ENCODE measurements at places on chromosomes 1 and 21. TPM values are rescaled to one million over a fixed set of nuclear protein-coding genes. Genes with fewer than 3 reads are reported as not detected.

DNA sequence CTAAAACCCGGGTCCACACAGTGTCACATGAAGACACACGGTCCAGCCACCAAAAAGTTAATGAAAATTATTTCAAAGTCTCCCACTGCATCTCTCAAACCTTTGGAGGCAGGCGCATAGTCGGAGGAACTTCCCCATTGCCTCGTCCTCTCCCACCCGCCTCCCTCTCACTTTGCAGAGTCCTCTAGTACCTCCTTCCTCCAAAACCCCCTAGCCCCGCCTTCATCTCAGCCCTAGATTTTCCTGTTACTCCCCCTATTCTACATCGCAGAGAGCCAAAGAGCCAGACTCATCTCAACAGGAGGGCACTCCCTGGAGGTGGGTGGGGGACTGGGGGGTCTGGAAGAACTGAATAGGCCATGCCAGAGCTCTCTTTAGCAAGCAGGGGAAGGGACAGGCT is 79.3 kb downstream of the DISP3 start:
- no peak for DNase-seq

The TCP10L gene
- polyA plus RNA-seq, result 1.1 TPM

The ESRRG gene
- 19.0 TPM for polyA plus RNA-seq

DNA sequence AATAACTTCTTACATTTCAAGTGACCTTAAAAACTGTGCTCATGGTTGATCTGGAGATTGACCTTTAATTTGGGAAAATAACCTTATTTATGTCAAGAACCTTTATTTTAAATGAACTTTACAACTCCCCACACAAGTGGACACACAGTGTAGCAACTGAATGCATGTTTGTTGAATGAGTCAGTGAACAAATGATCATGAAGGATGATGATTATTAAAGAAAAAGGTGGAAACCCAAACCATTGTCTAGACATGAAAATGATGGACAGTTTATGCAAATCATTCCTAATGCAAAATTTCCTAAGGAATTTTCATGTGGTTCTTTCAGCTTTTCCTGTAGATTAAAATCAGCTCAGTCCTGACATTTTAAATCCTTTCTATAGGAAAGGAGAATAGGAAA is 439.8 kb upstream of the RUNX1 start:
- no peak for DNase-seq

GRCh38 chr1:71294178-71294577 is 213.3 kb upstream of the ZRANB2 start:
- DNase-seq, result no peak

DNA sequence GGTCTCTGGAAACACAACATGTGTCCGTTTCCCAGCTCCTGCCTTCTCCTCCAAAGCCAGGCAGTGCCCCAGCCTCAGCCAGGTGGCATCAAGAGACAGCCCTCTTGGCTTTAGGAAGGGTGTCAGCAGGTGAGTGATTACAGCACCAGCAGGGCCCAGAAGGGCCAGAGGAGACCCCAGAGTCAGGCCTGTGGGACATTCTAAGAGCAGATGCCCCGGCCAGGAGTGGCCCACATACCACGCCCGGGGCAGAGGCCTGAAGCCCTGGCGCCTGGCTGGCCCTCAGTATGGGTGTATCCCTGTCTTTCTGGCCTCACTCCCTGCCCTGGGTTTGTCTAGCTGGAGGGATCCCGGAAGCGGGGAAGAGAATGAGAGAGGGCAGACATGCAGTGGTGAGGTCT is 109.2 kb downstream of the CASZ1 start:
- no peak for DNase-seq

The AXDND1 gene
- 0.30 TPM for polyA plus RNA-seq

The CFAP74 gene
- polyA plus RNA-seq, result 0.36 TPM

The TFF3 gene
- 5.0 TPM for polyA plus RNA-seq

DNA sequence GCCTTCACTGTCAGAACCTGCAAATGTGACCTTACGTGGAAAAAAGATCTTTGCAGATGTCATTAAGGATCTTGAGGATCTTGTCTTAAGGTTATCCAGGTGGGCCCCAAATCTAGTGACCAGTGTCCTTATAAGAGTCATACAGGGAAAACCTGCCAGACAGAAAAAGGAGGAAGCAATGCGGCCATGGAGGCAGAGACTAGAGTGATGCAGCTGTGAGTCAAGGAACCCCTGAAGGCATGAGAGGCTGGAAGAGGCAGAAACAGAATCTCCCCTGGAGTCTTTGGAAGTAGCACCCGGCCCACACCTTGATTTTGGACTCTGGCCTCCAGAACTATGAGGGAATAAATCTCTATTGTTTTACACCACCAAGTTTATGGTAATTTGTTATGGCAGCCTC is 36.5 kb upstream of the DNASE2B start:
- no peak for DNase-seq

DNA sequence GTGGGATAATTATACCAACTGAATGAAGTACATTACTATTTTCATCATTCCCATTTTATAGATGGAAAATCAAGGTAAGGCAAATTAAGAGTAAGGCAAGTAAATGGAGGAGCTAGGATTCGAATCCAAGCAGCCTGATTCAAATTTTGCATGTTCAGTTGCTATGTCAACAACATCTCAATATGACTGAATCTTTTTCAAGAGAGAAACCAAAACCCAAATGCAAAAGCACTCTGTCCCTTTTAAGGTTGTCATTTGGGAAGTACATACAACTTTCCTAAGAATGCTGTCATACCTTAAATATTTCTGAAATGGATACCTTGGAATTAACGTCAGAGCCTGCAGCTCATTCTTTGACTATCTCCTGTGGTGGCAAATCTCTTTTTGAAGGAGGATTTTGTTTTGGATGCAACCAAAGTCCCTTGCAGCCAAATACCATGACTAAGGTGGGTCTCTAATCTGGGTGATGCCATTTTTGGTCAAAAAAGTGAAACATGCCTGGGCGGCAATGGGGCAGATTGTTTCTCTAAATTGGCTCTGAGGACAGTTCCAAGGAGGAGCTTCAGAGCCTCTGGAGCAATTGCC is 25.4 kb downstream of the ADAMTS1 start:
- DNase-seq, result no peak

GRCh38 chr1:219928791-219929118 is 398 bp upstream of the SLC30A10 start:
- DNase-seq, result peak; percentile 11

DNA sequence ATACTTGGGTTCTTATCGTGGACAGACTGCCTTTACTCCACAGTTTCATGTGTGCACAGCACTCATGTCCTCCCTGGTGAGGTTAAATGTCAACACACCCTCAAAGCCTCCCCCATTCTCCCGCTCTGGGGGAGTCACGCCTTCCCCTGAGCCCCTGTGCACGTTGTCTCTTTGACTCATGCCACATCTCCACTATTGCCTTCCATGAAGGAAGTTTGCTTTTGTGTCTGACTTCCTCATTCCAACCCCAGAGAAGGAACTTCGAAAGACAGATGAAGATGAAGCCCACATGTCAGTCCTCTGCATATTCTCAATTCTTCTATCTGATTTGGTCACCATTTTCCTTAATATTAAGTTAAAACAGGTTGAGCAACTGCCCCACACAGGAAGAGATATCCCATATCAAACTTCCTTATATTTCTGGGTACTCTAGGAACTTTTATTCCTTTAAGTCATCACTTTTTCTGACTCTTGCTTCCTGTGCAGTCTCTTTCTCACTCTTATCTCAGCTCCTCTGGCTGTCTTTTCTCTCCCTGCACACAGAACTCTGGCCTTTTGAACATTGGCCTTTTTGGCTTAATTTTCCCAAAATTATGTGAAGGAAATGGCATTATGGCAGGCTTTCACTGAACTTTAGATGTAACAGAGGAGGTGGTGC is 41.5 kb downstream of the C4BPA start:
- no peak for DNase-seq

DNA sequence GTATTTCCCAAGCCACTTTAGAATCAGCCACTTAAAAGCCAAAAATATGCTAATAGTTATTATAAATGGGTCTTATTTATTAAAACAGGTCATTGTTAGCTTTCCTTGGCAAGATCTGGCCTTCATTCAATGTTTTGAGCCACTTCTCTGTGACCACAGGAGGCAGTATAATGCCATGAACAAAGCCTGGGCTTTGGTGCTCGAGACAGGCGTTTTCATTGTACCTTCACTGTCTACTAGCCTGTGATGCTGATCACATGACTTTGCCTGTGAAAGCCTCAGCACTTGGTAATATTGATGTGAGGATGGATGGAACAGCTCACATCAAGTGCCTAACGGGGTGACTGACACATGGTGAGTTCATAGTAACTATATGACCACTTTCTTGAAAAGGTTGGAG is 217.0 kb downstream of the RWDD3 start:
- no peak for DNase-seq

The S100A16 gene
- polyA plus RNA-seq, result 41.9 TPM

The BGLAP gene
- polyA plus RNA-seq, result 0.93 TPM

- no peak for DNase-seq
Measured at GRCh38 chr1:162823231-162823630, 32.7 kb downstream of the HSD17B7 start.

The TSHB gene
- not detected for polyA plus RNA-seq

DNA sequence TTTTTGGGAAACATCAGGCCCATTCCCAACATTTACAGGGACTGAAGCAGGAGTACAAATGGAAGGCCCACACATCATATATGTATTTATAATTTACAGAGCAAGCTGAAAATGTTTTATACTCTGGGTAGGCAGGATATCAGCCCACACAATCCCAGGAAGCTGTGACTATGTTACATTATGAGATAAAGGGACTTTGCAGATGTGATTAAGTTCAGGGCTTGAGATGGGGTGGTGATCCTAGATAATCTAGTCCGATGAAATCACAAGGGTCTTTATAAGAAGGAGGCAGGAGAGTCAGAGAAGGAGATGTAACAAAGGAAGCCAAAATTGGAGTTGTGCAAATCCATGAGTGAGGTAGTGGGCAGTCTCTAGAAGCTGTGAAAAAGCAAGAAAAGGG is 160.5 kb downstream of the PDE4B start:
- no peak for DNase-seq

GRCh38 chr1:239657291-239657690 is 270.9 kb downstream of the CHRM3 start:
- DNase-seq, result no peak

DNA sequence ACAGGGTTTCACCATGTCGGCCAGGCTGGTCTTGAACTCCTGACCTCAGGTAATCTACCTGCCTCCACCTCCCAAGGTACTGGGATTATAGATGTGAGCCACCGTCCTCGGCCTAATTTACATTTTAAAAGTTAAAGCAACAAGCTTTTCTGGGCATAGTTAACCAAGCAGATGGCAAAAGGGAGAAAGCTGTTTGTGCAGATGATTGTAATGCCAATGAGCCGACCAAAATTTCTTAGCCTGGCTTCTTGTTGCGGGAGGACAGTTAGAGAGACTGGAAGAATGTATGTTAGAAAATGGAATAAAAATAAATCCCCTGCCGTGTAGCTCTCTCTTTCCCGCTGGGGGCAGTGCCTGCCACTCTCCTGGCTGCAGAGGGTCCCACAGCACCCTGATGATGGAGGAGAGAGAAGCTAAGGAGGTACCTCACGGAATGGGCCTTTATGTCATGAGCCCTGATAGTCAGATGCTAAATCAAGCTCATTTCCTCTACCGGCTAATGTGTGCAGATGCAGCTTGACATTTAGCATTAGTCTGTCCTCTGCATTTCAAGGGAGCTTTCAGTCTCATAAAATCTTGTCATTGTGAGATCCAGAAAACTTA is 87.2 kb downstream of the HHAT start:
- DNase-seq, result no peak

The GBP5 gene
- polyA plus RNA-seq, result 0.51 TPM

DNA sequence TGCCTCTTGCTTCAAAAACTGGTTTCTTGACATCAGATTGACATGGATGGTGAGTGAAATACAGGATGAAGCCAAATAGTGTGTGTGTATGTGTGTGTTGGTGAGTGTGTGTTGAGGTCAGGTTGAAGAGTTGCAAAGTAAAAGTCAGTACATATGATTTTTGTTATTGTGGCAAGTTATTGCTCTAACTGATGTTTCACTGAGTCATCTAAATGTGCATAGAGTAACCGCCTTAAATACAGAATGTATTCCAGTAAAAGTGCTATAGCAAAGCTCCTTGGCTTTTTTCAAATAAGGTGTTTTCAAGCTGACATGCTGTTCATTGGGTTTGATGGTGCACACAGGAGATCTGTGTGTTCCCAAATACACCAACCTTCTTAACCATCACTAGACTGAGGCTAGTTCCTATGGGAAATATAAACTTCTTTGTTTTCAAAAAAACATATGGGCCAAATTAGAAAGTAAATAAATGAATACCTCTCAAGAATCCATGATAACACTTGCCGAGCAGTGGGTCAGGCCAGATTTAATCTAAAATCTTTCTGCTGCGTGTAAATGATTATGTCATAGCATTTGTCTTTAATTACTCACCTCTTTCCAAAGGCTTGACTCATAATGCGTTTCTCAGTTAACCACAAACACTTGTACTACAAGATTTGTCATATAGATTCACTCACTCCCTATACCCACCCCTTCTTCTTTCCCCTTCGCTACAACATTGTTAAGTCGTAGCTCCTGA is 151.1 kb downstream of the LYPLAL1 start:
- DNase-seq, result no peak

The NFASC gene
- polyA plus RNA-seq, result 3.5 TPM

The MTARC1 gene
- polyA plus RNA-seq, result 4.8 TPM
